SJCRH30 (cell line): ENCODE measurements at places on chromosomes 13 and 19. TPM values are rescaled to one million over a fixed set of nuclear protein-coding genes. Genes with fewer than 3 reads are reported as not detected.

The STRN4 gene
- 75.3 and 80.6 TPM in 2 replicates for total RNA-seq

The TMPRSS9 gene
- total RNA-seq, result 0.04 TPM in 1 of 2 replicates, not detected in the other

The CD70 gene
- total RNA-seq, result not detected in 2 replicates

The ERICH6B gene
- not detected in 2 replicates for total RNA-seq

The ZNF701 gene
- total RNA-seq, result 13.7 and 14.8 TPM in 2 replicates

GRCh38 chr19:48968179-48968661, 3.1 kb downstream of the FTL start:
- DNase-seq, result no peak

DNA sequence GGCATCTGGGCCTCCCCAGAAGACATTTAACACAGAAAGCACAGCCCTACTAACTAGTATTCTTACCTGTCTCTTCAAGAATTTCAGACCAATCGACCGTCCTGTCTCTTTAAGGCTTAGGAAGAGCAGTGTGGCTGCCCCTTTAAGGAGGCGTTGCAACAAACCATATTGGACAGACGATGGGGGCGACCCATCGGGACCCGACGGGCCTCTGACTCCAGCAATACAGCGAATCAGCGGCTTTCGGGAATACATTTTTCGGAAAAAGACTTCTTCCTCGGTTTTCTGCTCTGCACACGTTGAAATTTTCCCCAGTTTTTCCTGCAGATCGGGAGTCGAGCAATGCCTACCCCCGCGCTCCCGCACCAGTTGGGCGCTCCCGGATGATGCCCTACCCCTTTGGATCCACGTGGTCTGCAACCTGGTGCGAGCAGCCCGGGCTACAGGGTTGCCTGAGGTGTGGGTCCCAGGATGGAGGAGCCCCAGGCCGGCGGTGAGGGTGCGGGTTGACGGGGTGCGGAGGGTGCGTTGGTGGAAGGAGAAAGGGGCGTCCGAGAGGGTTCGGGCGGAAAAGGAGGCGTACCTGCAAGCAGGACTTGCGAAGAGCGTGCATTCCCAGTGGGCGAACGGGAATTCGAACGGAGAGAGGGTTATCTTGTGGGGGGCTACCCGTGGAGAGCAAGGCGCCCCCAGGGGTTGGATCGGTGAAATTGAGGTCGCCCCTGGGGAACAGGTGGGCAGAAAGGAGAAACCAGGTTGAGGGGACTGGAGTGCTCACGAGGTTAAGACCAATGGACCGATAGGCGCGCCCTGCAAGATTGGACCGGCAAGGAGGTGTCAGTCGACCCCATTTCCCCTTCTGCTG, at the start of gene POLR1G:
Gene POLR1G, plus strand, starts transcription at position 419 of the 865 bp plus-strand sequence. Its CDS starts 53 bp downstream, at position 472.
- DNase-seq, result peak; percentile 91

DNA sequence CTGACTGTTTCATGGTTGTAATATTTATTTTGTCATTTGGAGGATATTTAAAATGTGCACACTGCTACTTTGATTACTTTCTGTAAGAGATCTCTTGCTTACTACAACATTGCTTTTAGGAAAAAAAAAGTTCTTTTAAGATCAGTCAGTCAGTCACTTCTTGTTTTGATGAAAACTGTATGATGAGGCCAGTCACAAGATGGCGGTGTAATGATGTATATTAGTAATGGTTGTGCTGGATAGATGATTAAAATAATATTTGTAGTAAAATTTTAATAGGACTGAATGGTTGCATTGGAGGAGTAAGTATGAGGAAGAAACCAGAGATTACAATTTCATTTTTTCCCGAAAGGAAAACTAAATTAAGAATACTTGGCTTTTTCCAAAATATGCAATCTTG, 2411.1 kb downstream of the PCDH9 start:
- no peak for DNase-seq
